Skeletal muscle cell (primary cell): ENCODE measurements at places on chromosomes 7 and 10.

GRCh38 chr7:152120210-152120609, 94.7 kb downstream of the GALNT11 start:
- no peak for DNase-seq

GRCh38 chr7:100467638-100468373, 3.7 kb upstream of the SPACDR start:
- no peak for DNase-seq

DNA sequence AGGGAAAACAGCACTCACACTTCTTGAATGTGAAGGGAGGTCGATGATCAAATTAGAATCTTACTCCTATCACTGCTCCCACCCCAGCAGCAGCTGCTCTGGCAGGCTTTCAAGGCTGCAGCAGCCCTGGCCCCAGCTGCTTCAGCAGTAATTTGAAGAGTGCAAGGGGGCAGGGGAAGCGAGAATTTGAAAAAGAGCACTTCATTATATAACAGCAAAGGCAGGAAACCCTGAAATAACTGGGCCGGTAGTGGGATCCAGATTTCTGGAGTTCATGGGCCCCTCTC, 44.9 kb downstream of the MYPN start:
- peak; percentile 54 for DNase-seq

DNA sequence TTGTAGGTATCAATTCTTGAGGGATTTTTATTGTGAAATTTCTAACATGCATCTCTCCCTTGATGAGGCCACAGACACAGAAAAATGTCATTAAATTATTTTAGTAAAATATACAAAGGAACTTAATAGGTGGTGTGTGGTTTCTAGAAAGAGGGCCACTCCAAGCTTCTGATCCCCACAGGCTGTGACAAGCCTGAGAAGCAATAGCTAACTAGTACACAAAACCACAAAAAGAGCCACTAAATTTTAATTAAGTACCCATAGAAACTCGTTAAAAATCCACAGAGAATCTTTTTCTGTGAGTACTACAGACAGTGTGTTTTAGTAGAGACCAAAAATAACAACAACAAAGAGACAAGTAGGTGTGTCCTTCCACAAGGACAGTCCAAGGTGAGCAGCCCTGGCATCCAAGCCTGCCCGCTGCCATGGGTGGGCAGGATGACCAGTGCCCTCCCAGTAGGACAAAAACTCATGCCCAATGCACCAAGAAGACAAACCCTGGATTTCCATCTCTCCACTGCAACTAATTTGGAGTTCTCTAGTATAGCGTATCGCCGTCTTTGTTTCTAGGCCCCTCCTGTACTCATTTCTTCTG, 81.0 kb downstream of the RNF216 start:
- DNase-seq: no peak

GRCh38 chr7:7254908-7255307, 72.6 kb downstream of the C1GALT1 start:
- no peak for DNase-seq

GRCh38 chr10:131127610-131128009, 183.9 kb downstream of the TCERG1L start:
- DNase-seq: no peak

DNA sequence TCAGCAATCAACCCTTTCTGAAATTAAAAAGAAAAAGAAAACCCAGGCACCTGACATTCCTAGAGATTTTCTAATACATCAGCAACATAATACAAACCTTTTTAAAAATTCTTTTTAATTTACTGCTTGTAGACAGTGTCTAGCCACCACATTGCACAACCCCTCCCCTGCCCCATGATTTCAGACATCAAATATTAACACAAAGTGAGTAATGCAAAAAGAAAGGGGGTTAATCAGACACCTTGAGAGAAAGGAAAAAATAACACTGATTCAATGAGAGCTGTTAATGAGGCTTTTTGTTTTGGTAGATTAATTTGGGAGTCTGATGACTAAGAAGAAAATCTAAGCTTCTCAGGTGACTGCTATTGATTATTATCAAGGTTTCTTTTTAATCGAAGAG, 55.3 kb downstream of the SLC25A13 start:
- no peak for DNase-seq

DNA sequence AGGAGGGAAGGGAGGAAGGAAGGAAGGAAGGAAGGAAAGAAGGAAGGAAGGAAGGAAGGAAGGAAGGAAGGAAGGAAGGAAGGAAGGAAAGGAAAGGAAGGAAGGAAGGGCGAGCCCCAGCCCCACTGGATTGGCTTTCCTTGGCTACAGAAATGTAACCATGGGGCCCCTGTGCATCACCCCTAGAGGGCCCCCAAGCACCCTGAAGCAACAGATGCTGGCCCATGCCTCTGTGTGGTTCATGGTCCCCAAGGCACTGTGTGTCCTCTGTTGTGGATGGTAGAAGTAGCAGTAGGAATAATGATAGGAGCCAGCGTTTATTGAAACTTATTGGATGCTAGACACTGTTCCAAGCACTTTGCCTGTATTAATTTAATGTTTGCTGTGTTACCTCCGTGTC, 116.6 kb upstream of the MACROH2A2 start:
- no peak for DNase-seq

GRCh38 chr10:75042292-75042974, 69.0 kb upstream of the SAMD8 start:
- no peak for DNase-seq

DNA sequence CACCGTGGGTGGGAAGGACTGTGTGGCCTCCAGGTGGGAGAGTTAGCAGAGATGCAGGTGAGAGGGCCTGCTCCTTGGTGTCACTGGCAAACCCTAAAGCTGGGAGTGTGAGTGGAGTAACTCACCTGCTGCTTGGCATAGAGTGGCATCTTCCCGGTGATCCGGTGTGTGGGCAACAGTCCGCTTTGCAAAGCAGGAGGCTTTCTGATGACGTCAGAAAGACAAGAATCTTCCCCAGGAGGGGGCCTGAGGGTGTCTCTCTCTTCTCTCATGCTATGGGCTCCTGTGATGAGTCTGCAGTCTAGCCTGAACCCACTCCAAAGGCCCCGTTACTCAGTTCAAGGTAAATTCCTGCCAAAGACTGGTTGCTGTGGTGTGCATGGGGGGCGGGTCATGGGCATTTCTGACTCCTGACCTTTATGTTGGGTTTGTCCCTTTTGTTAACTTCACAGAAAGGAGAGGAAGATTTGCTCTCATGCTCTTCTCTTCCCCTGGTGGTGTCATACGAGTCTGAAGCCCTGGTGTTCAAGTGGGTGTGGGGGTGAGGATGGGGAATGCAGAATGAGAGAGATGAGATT, 187.9 kb downstream of the GATA3 start:
- DNase-seq: no peak
